ENCODE measurements at places on chromosomes 4 and X. TPM values are rescaled to one million over a fixed set of nuclear protein-coding genes. Genes with fewer than 3 reads are reported as not detected.

Gene FAM9C
- total RNA-seq: not detected

Gene TMPRSS11B
- total RNA-seq: not detected

Gene ADGRG2
- total RNA-seq: 0.09 TPM

Gene RPS6KA6
- 0.19 TPM for total RNA-seq

Gene BRS3
- not detected for total RNA-seq

Gene ETDA
- total RNA-seq: not detected

Gene PF4V1
- total RNA-seq: not detected

Gene AMER1
- 2.0 TPM for total RNA-seq

Gene MAGEA8
- total RNA-seq: not detected

Gene SLC9B1
- 0.47 TPM for total RNA-seq

Gene NEIL3
- 2.8 TPM for total RNA-seq

Gene TMEM156
- 14.4 TPM for total RNA-seq

Gene SH3RF1
- total RNA-seq: 17.4 TPM

Gene UCP1
- total RNA-seq: not detected

Gene YY2
- 1.1 TPM for total RNA-seq

Gene PTTG2
- not detected for total RNA-seq

Gene VSIG4
- not detected for total RNA-seq

Gene PLXNB3
- 5.5 TPM for total RNA-seq

Gene PDE6B
- total RNA-seq: 3.2 TPM

Gene HNRNPH2
- 85.3 TPM for total RNA-seq

Gene HSFX2
- total RNA-seq: 0.18 TPM

Measured in endothelial cell of coronary artery (primary cell).